ENCODE measurements at places on chromosomes 7 and 10.

DNA sequence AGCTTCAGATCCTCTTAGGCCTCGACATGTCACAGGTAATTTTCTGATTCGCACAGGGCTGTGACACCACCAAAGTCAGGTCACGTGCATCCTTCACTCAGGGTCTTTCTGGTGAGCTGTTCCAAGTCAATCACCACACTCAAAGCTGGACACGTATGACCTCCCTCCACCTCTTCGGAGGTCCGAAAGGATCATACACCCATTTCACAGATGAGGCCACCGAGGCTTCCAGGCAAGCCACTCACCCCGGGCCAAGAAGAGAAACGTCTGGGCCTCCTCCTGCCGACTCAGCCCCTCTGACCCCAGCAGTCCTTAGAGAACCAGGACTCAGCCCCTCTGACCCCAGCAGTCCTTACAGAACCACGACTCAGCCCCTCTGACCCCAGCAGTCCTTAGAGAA is 74.6 kb downstream of the FOXL3 start:
- no peak for DNase-seq

DNA sequence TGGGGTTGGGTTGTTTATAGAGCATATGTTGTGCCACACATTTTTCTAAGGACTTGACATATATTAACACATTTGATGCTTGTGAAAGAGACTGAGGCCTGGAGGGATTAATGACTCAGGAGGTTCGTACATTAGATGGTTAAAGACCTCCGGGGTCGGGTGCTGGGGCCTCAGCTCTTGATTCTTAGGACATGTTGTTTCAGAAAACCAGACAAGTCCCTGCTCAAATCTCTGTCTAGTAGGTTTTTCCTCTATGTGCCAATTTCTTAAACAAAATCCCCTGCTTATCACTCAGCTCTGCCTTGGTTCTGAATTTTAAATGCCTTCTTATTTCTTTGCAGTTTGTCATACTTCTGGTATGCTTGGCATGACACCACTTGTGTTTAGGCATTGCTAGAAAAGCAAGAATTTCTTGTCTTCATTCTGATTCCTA is 5.8 kb downstream of the UPP1 start:
- no peak for DNase-seq

GRCh38 chr7:120973849-120974248 is 14.7 kb upstream of the CPED1 start:
- DNase-seq, result no peak

GRCh38 chr10:116080553-116080952 is 192.5 kb downstream of the GFRA1 start:
- DNase-seq, result no peak

- DNase-seq, result no peak
Measured at GRCh38 chr10:71244431-71245419, 32.4 kb downstream of the UNC5B start.

DNA sequence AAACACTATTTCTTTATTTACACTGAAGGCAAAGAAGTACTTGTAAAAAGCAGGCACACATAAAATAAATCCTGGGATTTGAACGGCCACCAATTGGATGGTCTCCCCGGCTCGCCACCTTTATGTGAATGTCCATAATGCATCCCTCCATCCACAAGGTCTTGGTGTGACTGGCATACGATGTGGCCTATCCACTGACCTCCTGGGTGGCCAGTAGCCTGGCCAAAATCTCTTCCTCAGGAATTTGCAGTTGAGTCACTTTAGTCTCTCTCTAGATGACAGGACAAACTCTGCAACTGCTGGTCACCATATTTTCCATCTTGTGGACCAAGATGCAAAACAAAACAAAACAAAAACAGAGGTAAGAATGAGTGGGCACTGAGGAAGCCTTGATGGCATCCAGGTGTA is 39.1 kb downstream of the CDK1 start:
- DNase-seq, result no peak

GRCh38 chr10:70106958-70107791 is 25.4 kb downstream of the AIFM2 start:
- DNase-seq, result no peak

DNA sequence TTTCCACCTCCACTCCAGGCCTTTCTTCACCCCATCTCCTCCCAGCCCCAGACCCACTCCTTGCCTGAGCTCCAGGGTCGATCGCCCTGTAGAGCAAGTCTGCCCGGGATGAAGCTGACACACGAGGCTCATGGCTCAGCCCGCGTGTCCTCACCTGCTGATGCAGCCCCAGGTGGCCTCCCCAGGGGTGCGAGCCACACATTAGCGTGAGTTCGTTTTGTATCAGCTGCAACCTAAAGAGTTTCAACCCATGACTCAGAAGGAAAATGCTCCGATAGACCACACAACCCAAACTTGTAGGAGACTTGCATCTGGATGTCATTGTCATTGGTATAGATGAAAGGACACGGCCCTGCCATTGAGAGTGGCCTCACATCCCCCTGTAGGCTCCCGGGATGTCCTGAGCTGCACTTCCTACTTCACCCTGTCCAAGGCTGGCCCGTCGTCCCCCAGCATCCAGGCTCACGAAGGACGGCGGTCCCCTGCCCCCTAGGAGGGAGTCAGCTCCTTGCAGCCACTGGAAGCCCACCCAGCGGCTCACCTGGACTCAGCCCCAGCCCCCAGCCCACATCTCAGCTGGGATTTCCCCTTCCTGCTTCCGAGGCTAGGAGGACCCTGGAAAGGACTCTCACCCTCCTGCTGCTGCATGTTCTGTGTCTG is 97.7 kb downstream of the HTR5A start:
- DNase-seq, result no peak

GRCh38 chr7:133511708-133512107 is 258.8 kb downstream of the EXOC4 start:
- DNase-seq, result no peak

DNA sequence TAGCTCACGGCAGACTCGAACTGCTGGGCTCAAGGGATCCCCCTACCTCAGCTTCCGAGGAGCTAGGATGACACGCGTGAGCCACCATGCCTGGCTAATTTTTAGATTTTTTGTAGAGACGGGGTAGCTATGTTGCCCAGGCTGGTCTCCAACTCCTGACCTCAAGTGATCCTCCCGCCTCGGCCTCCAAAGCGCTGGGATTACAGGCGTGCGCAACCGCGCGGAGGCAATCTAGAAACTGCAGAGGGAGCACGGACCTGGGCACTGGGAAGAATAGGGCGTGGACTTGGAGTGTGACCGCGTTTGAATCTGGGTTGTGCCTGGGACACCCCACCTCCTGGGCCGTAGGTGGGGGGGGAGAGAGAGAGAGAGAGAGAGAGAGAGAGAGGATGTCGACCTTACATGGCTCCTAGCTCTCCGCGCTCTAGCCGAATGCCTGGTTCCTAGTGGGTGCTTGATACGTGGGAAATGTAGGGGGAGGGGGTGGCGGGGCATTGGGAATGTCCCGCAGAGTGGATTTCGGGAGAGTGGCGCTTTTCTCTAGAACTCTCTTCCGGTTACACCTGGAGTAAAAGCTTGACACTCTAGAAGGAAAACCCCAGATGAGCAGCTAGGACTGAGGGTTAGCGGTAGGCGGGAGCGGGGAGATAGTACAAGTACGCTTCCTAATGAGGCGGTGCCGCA is 1.2 kb upstream of the MAP3K8 start:
- peak; percentile 60 for DNase-seq

- peak; percentile 12 for DNase-seq
Measured at GRCh38 chr10:111082102-111082975, 5.5 kb downstream of the ADRA2A start.

DNA sequence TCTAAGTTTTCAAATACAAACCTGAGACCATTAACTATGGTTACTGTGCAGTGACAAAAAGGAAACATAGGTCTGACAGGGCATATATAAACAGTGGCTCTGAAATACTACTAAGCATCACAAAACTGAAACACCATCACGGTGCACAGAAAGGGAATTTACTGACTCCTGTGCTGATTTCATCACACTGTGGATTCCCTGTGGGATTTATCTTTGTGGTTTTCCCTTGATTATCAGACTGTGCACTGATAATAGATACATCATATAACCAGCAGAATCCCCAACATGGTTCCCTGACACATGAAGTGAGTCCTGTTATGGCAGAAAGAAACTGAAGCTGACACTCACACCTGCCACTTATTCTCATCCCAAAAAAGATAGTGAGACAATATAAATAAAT is 676.3 kb upstream of the KCND2 start:
- no peak for DNase-seq

DNA sequence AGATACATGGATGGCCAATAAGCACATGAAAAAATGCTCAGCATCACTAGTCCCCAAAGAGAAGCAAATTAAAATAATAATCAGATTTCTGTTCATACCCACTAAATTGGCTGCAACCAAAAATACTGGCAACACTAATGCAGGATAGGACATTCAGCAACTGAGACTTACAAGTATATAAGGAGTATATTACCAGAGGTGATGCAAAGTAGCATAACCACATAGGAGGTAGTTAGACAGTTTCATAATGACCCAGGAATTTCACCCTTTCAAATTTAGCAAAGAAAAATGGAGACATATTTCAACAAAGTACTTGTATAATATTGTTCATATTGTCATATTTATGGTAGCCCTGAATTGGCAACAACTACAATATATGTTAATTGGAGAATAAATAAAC is 727.8 kb downstream of the GRID1 start:
- DNase-seq, result no peak

- no peak for DNase-seq
Measured at GRCh38 chr7:69932034-69932628, 333.9 kb downstream of the AUTS2 start.

DNA sequence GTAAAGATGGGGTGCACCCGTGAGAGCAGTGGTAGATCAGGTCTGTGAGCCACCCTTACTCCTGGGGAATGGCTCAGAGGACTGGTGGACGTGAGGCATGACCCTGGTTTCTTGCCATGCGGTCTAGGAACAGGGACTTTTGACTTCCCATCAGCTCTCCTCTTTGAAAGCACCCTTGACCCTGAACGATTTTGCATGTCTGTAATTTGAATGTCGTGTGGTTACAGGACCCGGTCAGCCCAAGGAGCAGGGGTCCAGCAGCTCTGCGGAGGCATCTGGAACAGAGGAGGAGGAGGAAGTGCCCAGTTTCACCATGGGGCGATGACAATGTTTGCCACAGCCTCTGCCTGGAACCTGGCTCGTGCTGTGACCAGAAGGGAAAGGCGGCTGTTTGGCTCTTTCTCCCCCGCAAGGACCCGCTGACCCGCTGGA is 8.6 kb upstream of the ORAI2 start:
- DNase-seq, result no peak

DNA sequence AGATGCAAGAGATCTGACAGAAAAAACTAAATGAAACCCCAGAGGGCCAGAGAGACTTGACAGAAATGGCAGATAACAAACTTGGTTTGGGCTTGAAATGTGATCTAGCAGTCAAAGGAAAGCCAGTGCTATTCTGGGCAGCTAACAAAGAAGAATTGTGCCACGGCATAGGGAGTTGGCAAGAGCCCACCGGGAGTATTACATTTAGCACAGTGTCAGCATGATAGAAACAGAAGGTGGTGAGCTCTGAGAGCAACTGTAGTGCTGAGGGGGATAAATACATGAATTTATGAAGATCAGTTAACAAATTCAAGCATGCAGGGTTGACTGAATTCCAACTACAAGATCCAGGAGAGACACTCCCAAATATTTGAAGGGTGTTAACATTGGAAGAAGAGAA is 91.1 kb downstream of the AHCYL2 start:
- no peak for DNase-seq

- no peak for DNase-seq
Measured at GRCh38 chr7:6252341-6252746, 20.1 kb downstream of the CYTH3 start.

DNA sequence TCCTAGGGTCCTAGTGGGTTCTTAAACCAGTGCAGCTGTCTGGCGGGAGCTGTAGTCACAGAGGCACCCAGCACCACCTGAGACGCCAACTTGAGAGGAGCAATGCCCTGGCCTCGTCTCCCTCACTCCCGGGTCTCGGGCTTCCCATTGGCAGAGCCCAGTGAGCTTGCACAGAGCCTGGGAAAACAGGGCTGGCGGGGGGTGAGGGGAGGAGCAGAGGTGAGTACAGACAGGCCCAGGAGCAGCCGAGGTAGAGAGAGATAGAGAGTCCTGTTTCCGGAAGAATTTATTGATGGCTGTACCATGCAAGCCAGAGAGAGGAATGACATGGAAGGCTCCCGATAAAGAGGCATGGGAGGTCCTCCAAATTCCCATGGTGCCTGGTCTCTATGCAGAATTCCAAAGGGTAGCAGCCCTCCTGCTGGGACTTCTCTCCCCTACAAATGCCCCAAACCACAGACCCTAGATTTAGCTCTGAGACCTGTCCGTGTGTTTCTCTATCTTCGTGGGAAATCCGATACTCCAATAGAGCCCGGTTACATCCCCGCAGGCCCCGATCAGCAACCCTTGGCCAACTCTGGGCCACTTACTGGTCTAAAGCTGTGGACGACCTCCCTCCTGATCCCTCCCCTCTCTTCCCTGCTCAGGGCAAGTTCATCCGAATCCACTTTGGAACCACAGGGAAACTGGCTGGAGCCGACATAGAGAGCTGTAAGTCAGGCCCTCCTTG is 20.3 kb upstream of the MYH16 start:
- DNase-seq, result no peak

DNA sequence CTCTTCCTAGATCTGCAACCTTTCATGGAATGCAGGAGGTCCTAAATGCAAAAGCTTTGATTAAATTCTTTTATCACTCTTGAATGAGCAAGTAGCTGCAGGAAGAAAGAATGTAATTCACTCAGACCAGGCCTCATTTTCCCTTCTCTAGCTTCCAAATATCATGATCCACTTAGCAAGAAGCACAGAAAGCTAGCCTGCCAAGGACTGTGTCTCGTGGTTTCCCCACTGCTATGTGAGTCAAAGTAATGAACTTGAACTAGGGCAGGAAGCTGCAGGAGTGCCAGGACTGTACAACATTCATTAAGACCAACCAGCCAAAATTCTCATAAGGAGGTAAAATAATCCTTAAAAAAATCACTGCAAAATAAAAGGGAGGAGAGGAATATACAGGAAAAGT is 379.2 kb downstream of the CALN1 start:
- no peak for DNase-seq

GRCh38 chr10:119575506-119575905 is 21.3 kb downstream of the TIAL1 start:
- no peak for DNase-seq

DNA sequence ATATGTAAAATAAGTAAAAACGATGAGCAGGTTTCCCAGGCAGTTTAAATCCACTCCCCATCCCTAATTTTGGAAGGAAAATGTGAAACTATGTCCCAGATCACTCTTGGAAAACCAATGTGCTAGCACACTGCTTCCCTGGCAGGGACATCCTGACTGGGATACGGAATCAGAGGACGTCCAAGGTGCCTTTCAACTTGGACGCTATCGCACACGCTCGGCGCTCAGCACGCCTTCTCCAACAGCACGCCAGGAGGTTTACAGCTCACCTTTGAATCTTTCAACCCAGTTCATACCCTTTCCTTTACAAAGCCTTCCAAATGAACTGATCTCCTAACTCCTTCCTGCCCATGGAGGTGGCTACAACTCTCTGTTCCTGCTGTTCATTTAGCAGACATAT is 47.1 kb downstream of the BEND7 start:
- DNase-seq, result no peak

- no peak for DNase-seq
Measured at GRCh38 chr10:89591111-89591795, 53.8 kb downstream of the PANK1 start.

GRCh38 chr10:112191041-112191590 is 7.6 kb upstream of the GPAM start:
- DNase-seq, result no peak

- DNase-seq, result peak; percentile 68
Measured at GRCh38 chr10:103451831-103452505, at the start of gene CALHM2. Gene CALHM2, minus strand, starts transcription at chr10:103452370. Its CDS starts 2,429 bp downstream, at chr10:103449941.

Data from colonic mucosa (tissue), 4 donors.